Caki2 (cell line): ENCODE measurements at places on chromosomes 3 and 15.

GRCh38 chr3:113285741-113286140, 74.4 kb downstream of the BOC start:
- no peak for DNase-seq

- no peak for DNase-seq
These were observed 170.0 kb downstream of the MINAR1 start for GRCh38 chr15:79602180-79602579.

- no peak for DNase-seq
These were observed 122.4 kb downstream of the XXYLT1 start for GRCh38 chr3:195148549-195148948.

GRCh38 chr3:41167722-41168497, 31.4 kb upstream of the CTNNB1 start:
- no peak for DNase-seq

- DNase-seq = no peak
These were observed 98.3 kb upstream of the CHL1 start for GRCh38 chr3:98259-98654.

DNA sequence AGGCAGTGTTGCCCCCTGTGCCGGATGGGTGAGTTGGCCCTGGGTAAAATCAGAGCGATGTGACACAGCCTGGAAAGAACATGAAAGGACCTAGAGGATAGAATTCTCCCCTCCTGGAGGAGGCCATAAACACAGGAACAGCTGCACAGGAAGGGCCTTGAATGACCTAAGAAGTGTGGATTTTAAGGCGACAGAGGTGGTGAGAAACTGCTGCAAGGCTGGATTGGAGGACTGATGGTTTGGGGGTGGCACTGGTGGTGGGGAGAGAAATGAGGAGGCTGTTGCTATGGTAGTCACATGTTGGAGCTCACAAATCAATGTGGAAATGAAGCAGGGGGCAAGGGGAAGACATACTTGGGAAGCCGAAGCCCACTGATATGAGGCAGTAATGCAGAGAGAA, 13.8 kb downstream of the XIRP1 start:
- DNase-seq = no peak

DNA sequence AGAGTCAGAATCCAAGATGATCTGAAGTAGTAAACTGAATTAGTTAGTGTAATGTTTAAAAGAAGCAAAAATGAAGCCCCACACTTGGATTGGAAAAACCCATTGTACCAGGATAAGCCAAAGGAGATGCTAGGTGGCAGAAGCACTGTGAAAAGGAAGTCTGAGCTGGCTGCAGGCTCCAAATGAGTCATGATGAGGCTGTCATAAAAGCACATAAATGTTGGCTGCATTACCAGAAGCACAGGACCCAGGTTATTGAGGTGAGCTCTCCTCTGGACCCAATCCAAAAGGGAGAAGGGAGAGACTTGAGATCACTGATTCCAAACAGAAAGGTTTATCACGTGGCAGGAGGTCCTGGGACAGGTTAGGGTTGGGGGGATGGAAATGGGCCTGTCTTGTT, 3.2 kb upstream of the ACAN start:
- no peak for DNase-seq

GRCh38 chr3:133549565-133549964, 23.9 kb upstream of the CDV3 start:
- no peak for DNase-seq

DNA sequence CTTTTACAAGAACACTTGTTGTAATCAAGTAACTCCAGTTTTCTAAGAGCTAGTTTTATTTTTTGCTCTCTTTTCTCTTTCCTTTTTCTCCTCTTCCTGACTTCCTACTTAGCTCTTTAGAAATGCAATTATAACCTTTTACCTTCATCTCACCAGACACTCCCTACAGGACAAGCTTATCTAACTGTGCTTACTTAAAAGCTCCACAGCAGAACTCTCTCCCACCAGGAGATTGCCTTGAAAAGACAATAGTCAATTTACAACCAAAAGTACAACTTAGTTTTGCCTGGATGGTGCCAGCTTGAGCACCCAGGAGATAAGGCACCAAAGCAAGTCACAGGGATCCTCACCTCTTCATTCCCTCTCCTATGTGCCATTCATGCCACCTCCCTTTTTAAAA, 573.8 kb upstream of the LMCD1 start:
- DNase-seq = no peak

GRCh38 chr3:99823723-99824711, 6.4 kb downstream of the CMSS1 start:
- DNase-seq = peak; percentile 45

DNA sequence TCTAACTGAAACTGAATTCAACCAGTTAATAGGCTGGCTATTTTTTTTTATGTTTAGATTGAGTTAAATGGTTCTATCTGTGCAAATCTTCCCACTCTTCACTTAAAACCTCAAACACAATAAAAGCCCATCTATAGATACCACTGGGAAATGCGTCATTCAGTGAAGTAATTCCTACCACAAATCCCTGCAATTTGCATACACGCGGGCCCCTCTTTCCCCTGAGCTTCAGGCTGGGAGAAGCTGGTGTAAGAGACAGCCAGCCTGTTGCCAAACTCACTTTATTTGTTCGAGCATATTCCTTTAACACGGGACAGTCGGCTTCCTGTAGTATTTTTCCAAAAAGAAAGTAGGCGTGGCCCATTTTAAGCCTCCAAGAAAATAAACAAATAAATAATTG, 26.0 kb upstream of the MCTP2 start:
- DNase-seq = no peak

GRCh38 chr15:98547741-98548138, 100.6 kb upstream of the IGF1R start:
- no peak for DNase-seq

DNA sequence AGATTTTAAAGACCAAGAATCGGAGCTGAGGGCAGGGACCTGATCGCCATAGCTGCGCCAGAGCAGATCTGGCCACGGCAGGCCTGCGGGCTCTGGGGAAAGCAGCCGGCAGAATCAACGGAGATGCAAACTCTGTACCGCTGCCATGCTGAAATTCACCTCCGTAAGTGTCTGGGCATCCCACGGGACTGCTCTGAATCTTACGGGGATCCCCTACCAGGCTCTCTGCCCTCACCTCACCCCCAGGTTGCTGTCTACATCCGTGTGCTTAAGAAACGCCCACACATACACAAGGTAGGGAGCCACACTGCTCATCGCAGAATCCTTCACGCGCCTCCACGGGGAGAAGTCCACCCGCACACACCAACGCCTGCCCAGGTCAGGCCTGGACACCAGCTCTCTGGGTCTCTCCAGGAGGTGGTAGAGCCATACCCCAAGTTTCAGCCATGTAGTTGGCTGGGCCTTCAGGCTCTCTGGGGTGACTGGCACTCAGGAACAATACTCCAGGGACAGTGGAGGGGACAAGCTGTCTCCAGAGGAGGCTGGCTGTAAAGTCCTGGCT, 33.5 kb downstream of the FAM174B start:
- DNase-seq = no peak

DNA sequence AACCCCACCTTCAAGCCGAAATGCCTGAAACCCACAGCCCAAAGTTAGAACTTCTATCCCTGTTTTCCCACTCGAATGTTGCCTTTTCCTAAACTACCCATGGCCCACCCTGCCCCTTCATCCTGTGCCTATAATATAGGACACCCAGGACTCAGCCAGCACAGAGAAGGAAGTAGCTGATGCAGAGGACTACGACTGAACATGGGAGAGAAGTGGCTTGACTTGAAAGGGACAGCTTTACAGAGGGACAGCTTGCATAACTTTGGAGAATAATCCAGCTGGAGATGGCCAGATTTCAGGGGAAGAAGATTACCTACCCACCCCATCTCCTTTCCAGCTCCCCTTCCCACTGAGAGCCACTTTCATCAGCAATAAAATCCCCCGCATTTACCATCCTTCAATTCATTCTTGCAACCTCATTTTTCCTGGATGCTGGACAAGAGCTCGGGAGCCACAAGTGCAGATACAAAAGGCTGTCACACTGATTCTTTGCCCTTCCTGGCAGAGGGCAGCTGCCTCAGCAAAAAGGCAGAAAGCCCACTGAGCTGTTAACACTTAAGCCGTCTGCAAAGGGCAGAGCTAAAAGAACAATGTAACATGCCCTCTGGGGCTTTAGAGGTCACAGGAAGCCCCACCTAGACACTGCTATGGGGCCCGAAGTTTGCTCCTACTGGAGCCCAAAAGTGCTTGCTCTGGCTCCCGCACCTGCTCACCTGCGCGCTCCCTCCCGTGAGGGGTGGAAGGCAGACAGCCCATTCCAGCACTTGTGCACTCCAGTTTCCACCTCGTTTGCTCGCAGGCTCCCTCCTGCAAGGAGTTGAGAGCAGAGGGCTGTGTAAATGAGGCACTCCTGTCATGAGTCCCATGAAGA, 224.0 kb downstream of the TBC1D5 start:
- DNase-seq = no peak

DNA sequence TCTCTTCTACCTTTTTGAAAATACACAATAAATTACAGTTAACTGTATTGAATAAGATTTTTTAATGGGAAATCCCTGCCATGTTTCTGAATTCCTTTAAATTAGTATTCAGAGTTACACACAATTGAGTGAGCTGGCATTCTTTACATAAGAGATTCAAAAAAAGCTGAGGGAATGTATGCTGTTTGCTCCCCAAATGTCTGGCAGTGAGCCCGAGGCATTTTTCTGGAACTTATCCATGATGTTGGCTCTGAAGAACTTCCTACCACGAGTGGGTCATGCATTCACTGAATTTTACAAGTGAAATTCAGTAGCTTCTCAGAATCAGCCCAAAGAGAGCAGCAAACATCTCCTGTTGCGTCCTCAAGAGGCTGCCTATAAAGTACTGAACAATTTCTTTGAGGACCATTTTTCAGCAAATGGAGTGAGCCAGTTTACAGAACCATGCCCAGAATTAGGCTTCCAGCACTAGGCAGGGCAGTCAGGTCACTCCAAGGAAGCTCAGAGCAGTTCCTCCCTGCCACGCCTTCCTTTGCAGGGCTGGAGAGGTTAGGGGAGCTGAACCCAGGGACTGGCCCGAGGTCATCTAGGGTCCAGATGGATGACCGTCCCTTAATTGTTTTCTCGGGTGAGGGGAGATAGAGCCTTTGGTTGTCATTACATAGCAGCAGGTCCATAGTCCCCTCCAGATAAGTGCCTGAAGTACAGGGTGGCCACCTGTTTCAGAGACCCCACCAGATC, 21.2 kb downstream of the GABRA5 start:
- DNase-seq = no peak

- DNase-seq = no peak
These were observed 210.3 kb upstream of the TPM1 start for GRCh38 chr15:62832231-62832630.

DNA sequence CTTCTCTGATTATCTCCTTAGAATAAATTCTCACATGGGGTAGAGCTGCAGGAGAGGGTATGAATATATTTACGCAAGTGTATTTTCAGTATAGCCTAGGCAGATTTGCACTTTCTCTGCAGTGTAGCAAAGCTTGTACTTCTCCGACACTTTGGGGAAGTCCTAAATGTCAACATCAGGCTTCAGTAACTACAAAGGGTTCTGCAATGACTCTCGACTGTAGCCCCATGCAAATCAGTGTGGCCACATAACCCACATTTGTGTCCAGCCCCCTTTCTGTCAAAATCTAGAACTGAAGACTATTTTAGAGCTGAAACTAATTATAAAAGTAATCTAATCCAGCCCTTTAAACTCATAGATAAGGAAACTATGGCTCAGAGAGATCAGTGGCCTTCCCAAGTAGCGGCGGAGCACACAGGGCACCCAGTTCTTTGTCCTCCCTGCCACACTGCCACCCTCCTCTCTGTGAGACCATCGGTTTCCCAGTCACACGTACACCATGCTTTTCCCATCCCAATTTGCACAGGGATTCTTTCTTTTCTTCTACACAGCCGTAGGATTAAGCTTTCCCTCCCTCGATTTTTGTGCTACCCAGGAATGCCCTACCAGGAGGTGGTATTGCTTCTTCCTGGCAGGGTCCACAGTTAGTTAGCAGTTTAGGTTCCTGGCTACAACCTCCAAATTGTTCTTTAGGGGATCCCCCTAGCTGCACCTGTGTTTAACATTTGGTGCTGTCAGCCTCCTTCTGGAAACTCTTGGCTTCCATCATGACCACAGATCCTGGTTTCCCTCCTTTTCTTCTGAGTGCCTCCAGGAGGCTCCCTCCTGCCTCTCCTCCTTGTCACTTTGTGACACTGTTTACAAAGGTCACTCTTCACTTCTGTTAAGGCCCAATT, 22.9 kb downstream of the MRAS start:
- DNase-seq = no peak

GRCh38 chr15:100372739-100373119, 31.0 kb upstream of the ADAMTS17 start:
- no peak for DNase-seq

DNA sequence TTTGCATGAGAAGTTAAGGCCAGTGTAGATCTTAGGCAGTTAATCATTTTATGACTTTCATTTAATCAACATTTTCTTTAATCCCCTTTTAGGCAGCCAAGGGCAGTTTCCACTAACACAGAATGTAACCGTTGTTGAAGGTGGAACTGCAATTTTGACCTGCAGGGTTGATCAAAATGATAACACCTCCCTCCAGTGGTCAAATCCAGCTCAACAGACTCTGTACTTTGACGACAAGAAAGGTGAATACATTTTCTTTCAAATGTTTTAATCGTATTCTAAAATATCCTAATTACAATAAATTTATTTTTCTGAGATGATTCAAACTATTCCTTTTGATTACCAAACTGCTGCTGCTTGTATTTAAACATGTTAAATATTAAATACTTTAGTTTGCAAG, 843.2 kb downstream of the CADM2 start:
- no peak for DNase-seq

DNA sequence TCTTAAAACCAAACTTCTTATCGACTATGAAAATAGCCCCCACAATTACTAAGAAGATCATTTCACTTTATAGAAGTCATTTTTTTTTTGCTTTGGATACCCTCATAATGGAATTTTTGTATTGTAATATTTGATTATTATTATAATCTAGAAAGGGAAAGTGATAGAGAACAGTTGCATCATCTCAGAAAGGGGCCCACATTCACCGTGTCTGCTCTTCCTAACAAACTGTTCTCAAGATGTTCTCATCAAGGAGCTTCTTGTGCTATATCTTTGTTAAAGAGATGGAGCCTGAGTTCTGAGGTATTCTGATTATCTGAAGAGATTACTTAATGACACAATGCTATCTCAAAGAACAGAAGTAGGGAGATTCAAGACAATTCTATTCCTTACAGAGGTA, 49.3 kb downstream of the MME start:
- DNase-seq = no peak

DNA sequence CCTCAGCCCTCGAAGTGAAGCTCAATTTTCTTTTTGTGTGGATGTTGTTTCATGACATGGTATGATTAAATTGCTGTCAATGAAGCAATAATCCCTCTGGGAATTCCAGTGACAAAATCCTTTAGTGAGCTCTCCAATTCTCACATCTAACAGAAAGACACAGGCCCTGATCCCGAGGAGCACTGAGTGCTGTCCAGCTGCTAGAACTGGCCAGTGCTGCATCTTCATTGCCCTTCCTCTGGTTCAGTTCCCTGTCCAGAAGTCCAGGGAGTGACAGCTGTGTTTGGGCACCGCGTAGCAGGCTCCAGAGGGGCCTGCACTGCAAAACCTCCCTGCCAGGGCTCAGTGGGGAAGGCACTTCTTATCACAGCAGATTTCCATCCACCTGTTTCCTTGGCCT, 516.8 kb upstream of the ATP11B start:
- DNase-seq = no peak
